ENCODE measurements at places on chromosomes 3 and 15.

GRCh38 chr3:30720586-30721313 lies 114.3 kb downstream of the TGFBR2 start:
- DNase-seq = no peak

DNA sequence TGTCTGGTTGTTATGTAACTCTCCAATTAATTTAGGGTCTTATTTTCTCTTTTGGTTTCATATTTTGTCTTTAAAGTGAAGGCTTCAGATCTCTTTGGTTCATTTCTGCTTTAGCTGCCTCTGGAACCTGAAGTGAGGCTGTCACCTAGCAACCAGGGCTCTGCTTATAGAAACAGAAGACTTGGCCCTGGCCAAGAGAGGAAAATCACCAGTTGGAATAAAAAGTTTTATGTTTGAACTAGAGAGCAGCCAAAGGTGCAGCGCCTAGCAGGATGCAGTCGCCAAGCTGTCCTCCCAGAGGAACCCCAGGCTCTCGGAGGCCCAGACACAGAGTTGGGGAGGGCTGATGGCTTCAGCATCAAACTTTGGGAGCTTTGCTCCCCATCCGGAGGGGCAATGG lies 41.1 kb downstream of the LYZL4 start:
- no peak for DNase-seq

DNA sequence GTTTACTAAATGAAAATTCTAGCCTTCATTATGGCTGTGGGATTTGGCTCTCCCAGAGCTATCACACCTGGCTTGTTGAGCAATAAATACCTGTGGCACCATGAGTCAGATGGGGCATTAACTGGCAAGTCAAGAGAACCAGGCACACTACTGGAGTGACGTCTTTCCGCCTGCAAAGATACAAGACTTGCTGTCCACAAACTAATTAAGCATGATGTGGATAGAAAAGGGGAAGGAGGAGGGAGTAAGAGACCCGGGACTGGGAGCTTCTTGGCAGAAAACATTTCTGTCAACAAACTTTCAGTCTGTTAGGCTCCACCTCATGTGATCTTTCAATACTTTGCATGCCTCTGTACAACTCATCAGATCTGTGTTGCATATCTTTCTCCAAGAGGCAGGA lies 56.5 kb downstream of the CLDN1 start:
- no peak for DNase-seq

- DNase-seq = no peak
Observed at GRCh38 chr3:120497336-120497735, 46.5 kb upstream of the FSTL1 start.

DNA sequence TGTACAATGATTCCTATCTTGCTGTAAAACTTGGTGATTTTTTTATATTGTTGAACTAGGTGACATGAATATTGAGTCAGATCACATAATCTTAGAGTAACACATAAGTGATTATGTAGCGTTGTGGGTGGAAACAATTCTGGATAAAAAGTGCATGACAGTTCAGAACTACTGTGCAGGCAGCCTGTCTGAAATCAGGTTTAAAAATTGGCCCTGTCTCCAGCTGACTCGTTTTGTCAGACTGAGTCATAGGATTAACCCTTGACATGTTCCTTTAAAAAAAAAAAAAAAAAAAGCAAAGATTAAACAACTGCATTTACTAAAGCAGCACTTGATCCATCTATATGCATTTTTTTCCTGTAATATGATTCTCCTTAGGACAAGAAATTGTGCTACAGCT lies 160.0 kb upstream of the CGNL1 start:
- no peak for DNase-seq

- DNase-seq = peak; percentile 86
Observed at GRCh38 chr15:52295421-52296001, at the start of gene MYO5C. Gene MYO5C (minus strand): TSS chr15:52295804. CDS start chr15:52295636, 168 bp downstream.

DNA sequence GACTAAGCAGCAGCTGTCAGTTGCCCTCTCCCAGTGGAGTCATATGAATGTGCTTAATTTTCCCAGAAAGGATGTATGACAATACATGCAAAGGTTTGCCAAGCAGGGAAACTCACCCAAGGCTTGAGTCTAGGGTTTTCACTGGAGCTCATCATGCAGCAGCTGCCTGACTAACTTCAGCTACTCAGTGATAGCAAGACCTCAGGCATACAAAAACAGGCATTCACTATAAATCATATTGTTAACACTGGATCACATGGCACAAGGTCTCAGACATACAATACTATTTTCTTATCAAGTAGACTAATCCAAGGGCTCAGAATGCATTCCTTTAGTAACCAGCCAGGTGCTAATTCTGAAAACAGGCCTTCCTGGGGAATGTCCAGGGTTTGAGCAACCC lies 85.0 kb upstream of the STAC start:
- DNase-seq = no peak

- no peak for DNase-seq
Observed at GRCh38 chr3:71857956-71858355, 73.0 kb upstream of the PROK2 start.

GRCh38 chr3:60980342-60980692 lies 270.9 kb downstream of the FHIT start:
- DNase-seq = no peak

GRCh38 chr15:54017959-54018358 lies 39.7 kb downstream of the UNC13C start:
- DNase-seq = no peak

- DNase-seq = no peak
Observed at GRCh38 chr3:128372707-128373533, 93.8 kb downstream of the DNAJB8 start.

GRCh38 chr15:92155934-92156333 lies 237.7 kb upstream of the ST8SIA2 start:
- no peak for DNase-seq

- DNase-seq = no peak
Observed at GRCh38 chr3:53104762-53105161, 25.5 kb downstream of the RFT1 start.

DNA sequence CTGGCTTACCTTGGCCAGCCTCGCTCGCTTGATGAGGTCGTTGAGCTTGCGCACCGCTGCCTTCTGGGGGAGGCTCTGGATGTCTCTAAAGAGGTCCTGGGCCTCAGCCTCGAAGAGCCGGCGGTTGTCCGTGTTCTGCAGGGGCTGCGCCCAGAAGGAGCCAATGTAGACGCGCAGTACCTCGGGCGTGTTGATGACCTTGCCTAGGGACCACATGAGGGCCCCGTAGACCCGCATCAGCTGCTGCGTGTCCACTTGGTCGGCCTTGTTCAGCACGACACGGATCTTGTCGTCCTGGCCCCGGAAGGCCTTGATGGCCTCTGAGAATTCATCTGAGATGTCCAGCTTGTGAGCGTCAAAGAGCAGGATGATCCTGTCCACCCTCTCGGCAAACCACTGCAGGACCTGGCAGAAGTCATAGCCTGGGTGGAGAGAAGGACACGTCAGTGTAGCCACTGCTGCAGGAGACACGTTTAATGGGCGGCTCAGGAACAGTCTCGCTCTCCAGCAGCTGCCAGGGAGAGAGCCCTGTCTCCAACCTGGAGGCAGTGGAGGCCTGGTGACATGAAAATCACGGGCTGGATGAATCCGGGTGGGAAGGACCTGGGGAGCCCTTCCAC lies 25.5 kb upstream of the SPTBN5 start:
- no peak for DNase-seq

DNA sequence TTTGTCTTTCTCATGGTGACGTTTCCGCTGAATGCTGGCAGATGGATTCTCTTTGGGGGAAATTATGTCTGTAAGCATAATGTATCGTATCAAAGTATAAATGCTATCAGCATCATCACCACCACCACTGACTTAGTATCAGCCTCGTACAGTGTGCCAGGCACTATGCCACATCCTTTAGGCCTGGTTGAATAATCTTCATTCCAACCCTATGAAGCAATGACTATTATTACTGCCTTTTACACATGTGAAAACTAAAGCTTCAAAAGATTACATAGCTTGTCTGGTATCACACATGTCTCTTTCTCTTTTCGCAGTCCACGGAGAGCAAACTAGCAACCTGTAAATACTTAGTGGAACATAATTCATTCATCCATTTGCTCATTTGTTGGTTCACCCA lies 166.7 kb upstream of the PRICKLE2 start:
- DNase-seq = no peak

DNA sequence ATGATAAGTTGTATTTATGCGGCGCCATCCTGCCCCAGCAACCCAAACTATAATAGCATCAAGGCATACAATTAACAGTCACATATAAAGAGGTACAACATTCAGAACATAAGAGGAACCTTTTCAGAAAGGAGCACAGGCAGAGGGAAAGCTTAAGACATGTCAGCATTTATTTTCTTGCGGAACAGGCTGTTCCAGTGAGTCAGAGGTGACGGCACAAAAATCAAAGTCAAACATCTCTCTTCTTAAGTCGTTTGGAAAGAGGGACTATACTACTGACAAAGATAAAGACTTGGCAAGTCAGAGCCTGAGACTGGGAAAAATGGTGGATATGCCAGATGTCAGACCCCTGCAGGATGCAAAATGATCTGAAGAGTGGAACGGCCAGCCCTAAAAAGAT lies 128.4 kb downstream of the CTNNB1 start:
- DNase-seq = no peak

DNA sequence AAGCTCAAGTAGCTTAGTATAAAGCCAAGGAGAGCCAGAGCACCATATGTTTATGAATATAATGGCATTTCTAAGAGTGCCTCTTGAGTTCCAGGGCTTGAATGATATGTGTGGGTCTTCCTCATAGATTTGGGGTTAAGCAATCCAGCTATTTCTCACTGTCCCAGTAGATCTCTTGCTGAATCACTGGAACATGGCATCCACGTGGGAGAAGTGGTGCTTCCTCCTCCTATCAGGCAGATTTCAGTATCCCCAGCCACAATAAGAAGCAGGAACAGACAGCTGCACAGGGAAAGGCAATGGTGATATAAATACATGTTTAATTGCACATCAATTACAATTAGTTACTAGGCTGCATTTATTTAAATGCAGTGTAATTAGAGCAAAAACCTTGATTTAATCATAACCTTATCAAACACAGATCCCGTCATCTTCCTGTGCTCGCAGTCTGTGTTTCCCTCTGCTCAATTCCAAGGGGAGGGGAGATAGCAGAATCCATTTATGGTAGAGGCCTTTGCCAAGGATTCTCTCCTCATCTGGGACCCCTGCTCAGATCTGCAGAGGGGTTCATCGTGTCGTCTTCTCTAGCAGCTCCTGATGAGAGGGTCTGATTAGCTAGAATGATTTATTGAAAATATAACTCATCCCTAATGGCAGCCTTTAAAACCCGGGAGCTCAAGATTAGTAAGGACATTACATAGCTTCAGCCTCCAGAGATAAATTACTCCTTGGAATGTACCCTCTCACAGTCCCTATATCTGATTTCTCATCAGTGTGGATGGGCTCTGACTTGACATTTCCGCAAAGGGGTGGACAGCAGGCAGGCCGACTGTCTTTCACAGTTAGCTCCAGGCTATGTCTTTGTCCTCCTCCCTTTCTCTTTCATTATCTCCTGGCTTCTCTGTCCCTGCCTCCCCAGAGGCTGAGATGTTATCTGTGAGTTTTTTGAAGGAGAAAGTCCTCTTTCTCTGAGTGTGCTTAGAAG lies 775.9 kb downstream of the AGBL1 start:
- DNase-seq = no peak

DNA sequence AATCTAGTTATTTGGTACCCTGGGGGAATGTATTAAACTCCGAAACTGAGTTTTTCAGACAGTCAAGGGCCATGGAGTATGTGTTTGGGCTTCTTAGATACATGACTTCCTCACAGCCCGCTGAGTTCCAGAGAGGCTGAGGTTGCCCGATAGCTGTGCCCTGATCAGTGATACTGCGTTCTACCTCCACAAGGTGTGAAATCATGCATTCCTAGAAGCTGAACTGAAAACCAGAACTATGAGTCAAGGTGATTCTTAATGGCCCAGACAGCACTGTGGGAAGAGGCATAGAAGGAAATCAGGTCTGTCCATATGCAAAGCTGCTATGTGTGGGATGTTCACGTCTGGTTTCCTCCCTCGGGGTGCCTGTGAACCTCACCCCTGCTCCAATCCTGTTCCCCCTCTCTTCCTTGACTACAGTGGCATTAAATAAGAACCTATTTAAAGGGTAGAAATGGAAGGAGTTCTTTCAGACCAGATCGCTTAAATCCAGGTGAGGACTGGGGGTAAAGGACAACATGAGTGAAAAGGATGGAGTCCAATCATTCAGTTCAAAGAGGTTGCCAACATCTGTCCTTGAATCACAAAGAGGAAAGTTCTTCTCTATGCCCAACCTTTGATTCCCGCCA lies 74.3 kb downstream of the MYO1E start:
- no peak for DNase-seq

DNA sequence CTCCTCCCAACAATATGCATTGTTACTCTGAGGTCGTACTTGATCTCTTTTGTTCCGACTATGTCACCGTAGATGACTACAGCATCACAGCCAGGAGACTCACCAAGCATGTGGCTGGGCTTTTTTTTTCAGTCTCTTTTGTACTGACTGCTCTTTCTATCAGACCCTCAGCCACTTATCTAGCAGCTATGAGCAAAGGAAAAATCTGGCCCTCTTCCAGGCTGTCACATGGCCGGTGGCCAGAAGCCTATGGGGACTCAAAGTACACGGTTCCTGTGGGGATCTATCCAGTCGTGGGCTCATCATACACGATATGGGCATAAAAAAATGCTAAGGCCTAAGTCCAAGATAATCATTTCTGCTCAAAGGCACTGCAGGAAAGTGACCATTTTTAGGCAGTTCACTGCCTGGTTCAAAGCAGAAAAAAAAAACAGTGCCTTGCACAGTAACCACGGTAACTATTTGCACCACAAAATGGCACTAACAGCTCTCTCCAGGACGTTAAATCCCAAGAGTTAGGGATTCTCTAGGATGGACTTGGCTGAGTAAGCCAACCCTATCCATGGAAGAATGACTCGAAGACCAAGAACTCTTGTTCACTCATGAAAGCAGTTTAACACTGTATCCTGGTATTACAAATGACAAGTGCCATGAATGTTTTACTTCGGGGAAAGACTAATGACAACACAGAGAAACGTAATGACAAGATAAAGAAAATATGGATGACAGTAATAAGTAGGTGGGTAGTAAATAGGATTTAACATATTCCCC lies 50.3 kb downstream of the SHQ1 start:
- peak; percentile 48 for DNase-seq

DNA sequence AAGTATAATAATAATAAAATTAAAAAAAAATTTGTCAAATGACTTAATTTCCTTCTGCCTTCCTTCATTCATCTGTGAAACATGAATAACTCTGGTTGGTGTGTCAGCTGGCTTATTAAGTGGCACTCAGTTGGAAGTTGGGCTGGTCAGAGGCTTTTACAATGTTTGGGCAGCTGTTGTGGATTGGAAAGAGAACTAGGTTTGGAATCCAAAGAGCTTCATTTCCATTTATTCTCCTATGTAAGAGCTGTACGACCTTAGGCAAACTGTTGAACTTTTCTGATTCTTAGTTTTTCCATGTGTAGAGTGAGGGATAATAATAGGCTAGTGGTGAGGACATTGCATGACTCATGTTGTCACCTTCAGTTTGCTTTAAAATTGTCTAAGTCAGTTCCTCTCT lies 606.7 kb downstream of the PDCD6IP start:
- no peak for DNase-seq

- DNase-seq = no peak
Observed at GRCh38 chr3:50655009-50655830, 19.5 kb upstream of the DOCK3 start.
